ENCODE measurements at places on chromosomes 11 and 22.

- no peak for DNase-seq
Measured at GRCh38 chr22:22748297-22748743, 103.9 kb downstream of the GGTLC2 start.

DNA sequence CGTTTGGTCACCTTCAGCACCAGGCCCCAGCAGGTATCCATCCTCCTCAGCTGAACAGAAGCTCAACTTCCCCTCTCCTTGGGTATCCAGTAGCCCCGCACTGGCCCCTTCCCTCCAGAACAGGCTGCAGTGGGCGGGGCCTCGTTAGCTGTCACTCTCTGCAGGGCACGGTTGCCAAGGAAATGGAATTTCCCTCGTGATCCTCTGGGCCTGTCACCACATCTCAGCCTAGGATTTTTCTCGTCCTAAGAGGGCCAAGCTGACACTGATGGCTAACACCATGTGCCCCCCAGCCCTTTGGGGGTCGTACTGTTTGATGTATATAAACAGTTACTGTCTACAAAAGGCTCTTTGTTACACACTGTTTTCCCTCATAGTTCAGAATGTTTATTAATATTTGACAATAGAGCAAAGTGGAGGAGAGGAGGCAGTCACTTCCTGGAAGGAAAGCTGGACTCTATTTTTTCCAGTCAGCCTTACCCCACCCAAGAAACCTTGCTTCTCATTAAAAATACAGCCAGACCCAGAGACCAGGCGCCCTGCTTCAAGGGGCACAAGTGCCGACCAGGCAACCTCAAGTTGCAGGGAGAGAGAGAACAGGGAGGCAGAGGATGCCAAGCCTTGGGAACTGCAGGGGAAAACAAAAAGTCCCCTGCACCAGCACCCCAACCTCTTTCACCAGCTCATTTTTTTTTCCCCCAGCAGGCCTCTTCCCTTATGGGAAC is 44.5 kb downstream of the FEZ1 start:
- no peak for DNase-seq

DNA sequence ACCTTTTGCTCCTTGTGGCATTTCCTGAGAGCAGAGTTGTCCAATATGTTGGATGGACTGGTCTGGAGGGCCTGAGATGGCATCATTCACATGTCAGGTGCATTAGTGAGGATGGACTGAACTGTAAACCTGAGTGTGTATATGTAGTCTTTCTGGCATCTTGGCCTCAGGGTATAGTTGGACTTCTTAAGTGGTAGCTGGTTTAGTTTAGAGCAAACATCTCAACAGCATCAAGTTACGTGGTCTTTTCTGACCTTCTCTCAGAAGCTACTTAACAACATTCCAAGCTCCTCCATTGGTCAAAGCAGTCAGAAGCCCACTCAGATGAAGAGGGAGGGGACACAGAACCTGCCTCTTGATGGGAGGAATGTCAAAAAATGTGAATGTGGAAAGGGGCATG is 829.9 kb downstream of the METTL15 start:
- DNase-seq: no peak

- no peak for DNase-seq
Measured at GRCh38 chr11:126384449-126385070, 29.1 kb downstream of the ST3GAL4 start.

- DNase-seq: no peak
Measured at GRCh38 chr22:23212061-23213021, 32.0 kb downstream of the BCR start.

GRCh38 chr22:49403102-49403501 is 424.6 kb downstream of the BRD1 start:
- DNase-seq: no peak

DNA sequence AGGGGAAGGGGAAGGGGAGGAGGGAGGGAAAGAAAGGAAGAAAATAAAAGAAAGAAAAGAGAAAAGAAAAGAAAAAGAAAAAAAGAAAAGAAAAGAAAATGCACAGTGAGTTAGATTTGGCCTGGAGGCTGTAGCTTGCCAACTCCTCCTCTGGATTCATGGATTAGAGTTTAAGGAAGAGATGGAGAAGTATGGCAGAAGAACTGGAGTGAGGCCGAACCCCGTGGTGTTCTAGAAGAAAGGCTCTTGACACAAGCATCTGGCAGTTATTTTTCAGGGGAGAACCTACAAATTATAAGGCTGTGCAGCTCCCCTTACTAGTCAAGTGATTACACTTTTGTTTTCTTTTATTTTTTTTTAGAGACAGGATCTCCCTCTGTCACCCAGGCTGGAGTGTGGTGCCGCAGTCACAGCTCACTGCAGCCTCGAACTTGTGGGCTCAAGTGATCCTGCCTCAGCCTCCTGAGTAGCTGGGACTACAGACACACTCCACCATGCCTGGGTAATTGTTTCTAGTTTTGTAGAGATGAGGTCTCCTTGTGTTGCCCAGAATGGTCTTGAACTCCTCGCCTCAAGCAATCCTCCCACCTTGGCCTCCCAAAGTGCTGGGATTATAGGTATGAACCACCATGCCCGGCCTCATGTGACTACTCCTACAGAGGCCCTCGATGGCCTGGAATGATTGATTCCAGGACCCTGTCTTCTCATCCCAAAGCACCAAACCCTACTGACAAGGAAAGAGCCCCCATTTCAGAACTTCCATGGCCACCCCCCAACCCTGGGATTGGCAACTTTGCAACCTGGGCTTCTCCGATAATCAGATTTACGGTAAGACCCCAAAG is 19.5 kb downstream of the ZNF74 start:
- no peak for DNase-seq

- no peak for DNase-seq
Measured at GRCh38 chr11:5521540-5521939, 5.0 kb upstream of the UBQLNL start.

DNA sequence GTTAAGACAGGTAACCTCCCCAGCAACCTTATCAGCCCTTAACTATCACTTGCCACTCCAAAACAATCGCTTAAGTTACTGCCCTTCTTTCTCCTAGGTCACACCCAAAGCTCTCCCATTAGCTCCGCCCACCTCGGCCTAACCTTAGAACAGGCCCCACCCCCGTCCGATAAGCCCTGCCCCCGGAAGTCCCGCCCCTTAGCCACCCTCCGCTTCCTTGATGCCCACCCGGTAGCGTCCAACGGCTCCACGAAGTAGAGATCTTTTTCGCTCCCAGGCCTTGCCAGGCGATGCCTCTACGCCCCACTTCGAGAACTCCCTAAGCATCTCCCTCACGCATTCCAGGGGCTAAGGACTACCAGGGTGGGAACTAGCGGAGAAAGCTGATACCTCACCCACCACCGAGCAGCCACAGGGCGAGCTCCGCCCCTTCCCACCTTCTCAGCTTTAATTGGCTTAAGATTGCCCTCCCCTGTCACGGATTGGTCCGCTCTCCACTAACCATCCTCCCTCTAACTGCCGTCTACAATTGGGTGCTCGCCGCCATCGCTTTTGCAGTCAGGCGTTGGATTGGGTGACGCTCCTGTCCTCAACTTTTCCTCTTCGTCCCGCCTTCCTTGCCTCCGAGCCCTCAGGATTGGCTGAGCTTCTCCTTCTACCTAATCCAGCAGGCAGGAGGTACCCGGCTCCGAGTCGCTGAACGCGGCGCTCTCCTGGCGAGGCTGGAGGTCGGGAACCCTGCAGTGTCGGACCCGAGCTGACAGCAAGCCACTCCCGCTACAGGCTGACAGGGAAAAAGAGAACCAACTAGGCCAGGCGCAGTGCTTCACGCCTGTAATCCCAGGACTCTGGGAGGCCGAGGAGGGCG is at the start of gene ZBTB3:
ZBTB3 (minus strand) TSS at position 425 of the 868 bp plus-strand sequence. CDS start 496 bp downstream, outside the sequence.
- peak; percentile 97 for DNase-seq

- DNase-seq: no peak
Measured at GRCh38 chr11:78809931-78810541, 235.4 kb upstream of the NARS2 start.

- DNase-seq: no peak
Measured at GRCh38 chr11:128458321-128458720, 129.0 kb downstream of the ETS1 start.

- DNase-seq: no peak
Measured at GRCh38 chr11:18321578-18321968, 367 bp downstream of the HPS5 start.

DNA sequence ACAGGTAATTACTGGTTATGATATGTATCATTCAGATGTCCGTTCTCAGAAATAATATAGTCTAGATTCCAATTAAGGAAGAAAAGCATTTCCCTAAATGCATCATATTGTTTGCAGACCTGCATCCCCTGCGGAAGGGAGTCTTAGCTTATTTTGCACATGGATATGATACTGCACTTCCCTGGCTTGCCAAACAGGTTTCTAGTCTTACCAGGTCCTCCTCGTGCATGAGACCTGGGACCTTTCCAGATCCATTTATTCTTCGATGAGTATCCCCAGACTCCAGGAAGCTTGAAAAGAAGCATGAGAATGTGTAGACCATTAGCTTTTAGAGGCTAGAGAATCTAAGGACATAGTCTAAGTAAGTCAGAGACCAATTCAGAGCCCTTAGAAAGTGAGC is 30.6 kb downstream of the CYB5R2 start:
- no peak for DNase-seq

DNA sequence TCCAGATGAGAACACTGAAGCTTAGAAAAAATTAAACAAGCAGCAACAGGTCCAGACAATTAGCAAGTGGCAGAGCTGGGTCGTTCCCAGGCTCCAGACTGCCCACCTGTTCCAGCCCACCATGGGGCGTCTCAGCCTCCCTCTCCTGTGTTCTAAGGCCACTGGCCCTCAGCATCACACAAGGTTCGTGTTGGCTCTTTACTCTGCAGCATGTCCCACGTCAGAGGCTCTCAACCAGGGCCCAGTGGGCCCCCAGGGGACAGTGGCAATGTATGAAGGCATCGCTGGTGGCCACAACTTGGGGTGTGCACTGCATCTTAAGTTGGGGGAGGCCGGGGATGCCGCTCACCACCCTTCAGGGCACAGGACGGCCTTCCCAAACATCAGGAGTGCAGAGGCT is 6.2 kb downstream of the PDGFB start:
- no peak for DNase-seq

- DNase-seq: no peak
Measured at GRCh38 chr11:116537709-116538108, 235.1 kb downstream of the BUD13 start.

DNA sequence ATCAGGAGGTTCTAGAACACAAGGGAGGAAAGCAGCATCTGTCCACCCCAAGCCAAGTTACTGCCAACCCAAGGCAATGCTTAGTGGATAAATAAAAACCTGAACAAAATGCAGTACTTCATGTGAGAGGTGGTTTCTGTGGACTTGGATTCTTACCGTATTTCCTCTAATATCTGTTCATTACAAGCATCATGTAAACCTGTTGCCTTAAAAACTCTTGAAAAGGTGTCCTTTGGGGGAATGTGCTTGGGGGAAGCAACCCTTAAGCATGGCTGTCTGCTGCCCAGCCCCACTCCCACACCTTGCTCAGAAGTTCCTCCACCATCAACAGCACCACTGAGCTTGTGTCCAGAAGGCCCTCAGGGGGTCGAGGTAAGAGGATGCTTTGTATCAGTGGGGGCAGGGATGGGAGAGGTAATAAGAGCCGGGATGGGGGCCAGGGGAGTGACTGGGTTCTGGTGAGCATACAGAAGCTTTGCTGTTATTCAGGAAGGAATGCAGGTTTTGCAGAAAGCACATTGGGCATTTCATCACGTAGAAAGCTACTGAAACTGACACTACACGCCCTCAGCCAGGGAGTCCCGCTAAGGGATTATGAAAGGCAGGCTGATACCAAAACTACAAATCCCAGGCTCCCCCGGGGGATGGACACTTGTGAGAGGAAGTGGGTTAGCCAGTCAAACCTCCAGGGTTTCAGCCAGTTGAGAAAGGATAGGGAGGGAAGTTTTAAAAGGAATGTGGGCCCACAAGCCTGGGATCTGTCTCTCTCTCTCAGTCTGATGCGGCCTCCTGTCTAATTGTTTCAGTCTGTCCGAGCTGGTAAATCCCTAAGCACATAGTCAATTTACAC is 52.0 kb downstream of the KCNJ1 start:
- DNase-seq: no peak

- no peak for DNase-seq
Measured at GRCh38 chr11:91160661-91161060, 937.8 kb upstream of the CHORDC1 start.

- DNase-seq: peak; percentile 10
Measured at GRCh38 chr22:44524806-44525205, 26.8 kb upstream of the RTL6 start.

DNA sequence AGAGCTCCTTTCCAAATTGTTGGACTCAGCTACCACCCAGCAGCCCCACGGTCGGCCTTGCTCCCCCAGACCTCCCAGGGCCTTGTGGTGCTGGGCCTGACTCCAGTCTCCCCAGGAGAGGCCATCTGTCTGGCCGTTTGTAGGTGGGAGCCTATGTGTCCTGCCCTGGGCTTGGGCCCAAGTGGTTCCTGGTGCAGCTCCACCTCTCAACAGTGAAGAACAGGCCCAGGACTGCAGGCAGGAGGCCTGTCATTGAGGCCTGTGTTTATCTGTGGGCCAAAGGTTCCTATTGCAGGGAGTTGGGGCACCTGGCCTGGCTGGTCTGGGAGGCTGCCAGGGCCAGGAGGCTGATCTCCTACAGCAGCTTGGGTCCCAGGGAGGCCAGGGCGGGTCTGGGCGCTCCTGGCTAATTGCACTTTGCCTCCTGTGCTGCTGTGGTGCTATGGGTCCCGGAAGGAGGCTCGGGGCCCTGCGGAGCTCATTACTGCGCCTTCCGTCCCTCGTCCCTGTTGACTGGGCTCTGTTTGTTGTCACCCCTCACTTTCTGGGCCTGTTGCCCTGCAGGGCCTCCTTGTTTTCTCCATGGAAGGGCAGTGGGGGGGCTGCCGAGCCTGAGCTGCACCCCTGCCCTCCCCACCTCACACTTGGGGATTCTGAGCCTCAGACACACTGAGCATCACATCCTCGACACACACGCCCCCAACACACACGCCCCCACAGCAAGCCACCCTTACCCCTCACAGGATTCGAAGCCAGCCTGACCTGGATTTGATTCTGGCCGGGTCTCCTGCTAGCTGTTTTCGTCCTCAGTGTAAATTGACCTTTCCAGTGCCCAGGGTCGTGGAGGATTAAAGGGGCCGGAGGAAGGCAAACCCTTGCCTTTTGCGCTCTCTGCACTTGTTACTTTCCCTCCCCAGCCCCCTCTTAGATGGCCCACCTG is 6.8 kb upstream of the OMP start:
- no peak for DNase-seq

DNA sequence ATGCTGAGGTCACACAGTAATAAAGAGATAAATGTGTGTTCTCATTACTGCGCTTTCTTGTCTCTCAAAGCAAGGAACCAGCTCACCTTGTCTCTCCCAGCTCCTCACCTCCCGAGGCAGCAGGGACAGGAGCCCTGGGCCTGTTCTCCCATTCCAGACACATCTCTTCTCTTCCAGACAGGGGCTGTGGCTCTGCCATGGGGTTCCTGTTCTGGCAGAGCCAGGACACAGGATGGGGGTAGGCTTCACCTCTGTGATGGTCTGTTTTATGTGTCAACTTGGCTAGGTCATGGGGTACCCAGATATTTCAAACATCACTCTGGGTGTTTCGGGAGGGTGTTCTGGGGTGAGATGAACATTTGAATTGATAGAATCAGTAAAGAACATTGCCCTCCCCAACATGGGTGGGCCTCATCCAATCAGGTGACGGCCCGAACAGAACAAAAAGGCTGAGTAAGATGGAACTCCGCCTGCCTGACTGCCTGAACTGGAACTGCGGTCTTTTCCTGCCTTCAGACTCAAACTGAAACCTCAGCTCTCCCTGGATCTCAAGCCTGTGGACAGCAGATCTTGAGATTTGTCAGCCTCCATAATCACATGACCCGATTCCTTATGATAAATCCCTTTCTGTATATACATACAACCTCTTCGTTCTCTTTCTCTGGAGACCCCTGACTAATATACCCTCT is 2.0 kb upstream of the VSIG10L2 start:
- DNase-seq: no peak
